ENCODE measurements at places on chromosomes 5 and 9.
A peak's percentile ranks its signal among the peaks of the same experiment; 100 is the strongest.

- DNase-seq, result no peak
Observed at GRCh38 chr9:71895955-71896354, 15.0 kb downstream of the ABHD17B start.

DNA sequence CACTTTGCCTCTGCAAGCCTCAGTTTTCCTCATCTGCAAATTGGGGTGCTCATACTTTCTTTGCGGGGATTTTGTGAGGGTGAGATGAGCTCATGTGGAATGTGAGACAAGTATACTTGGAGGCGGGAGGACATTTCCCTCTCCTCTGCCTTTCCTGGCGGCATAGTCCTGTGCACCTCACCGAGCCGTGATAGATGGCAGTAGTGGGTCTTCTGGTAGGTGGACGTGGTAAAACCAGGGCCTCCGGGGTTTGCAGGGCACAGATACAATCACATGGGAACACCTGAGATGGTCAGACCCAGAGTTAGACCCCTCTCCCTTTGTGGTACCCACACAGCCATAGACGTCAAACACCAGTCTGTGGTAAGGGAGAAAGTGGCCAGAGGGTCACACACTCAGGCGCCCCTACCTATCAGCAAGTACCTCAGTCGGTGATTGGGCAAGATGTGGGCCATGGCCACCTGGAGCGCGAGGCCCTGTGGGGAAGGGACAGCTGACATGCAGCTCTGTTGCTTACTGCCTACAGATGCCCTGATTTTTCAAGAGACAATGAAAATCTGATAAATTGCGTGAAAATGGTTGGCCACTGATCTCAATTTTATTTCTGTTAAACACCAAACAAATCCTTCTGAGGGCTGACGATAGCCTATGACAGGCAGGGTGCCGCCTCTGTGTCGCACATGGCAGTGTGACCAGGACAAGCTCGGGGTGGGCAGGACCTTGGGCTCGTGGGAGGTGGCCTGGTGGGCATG lies 9.9 kb downstream of the ERGIC1 start:
- no peak for DNase-seq

- peak; percentile 77 for DNase-seq
Observed at GRCh38 chr5:91162534-91163381, 220.4 kb downstream of the ARRDC3 start.

DNA sequence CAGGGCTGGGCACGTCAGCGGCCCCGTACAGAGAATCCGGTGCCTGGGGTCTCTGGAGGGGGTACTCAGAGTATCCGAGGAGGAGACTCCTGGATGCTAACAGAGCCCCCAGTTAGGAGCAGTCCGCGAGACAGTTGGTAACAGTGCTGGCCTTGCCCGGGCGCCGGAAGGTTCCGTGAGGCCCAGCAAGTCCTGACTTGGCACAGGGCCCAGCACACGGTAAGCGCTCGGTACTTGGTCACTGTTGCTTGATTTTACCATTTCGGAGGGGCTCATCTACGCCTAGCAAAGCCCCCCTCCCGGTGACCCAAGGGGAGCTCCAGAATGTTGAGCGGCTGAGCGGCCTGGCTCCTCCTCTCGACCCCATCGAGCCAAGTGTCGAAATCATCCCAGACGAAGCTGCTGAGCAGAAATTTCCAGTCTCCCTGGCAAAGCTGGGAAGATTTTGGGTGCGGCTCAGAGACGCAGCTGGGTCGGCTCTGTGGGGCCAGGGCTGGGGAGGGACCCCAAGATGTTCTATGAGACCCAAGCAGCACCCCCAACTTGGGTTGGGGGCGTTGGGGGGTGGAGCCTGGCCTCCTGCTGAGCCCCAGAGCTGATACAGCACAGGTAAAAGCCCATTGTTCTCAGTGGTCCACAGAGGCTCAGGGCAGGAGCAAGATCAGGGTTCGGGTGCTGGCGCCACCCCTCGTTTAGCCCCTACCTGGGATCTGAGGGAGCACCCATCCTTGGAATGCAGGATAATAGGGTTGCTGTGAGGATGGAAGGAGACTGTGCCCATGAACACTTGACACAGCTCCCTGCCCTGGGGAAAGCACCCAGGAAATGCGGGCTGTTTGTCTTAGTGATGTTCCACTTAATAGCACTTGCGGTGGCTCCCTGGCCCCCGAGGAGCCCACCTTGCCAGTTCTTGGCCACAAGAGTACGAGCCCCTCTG lies 137.2 kb downstream of the C9orf50 start:
- peak; percentile 33 for DNase-seq

- no peak for DNase-seq
Observed at GRCh38 chr5:152437866-152438265, 32.8 kb upstream of the NMUR2 start.

GRCh38 chr5:112965733-112966306 lies 10.8 kb upstream of the DCP2 start:
- DNase-seq, result peak; percentile 37
